ENCODE measurements at places on chromosomes 4 and X. TPM values are rescaled to one million over a fixed set of nuclear protein-coding genes. Genes with fewer than 3 reads are reported as not detected.

- no peak for DNase-seq
Measured at GRCh38 chrX:104918122-104918521, 302.4 kb downstream of the TEX13A start.

DNA sequence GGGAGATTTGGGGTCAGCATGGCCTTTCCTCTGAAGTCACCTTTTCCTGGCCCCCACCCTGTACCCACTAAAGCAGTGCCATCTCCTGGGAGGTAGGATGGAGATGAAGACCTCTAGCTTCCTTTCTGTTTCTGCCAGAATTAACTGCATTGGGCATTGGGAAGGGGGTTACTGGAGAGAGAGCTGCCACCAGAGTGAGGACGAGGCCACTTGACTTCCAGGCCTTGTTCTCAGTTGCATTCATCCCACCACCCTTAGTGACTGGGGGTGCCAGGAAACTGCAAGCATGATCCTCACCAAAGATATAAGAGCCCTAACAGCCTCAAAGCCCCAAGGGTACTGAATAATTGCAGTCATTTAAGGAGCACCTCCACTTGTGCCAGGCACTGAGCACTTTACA, 15.8 kb downstream of the SASH3 start:
- DNase-seq = no peak

DNA sequence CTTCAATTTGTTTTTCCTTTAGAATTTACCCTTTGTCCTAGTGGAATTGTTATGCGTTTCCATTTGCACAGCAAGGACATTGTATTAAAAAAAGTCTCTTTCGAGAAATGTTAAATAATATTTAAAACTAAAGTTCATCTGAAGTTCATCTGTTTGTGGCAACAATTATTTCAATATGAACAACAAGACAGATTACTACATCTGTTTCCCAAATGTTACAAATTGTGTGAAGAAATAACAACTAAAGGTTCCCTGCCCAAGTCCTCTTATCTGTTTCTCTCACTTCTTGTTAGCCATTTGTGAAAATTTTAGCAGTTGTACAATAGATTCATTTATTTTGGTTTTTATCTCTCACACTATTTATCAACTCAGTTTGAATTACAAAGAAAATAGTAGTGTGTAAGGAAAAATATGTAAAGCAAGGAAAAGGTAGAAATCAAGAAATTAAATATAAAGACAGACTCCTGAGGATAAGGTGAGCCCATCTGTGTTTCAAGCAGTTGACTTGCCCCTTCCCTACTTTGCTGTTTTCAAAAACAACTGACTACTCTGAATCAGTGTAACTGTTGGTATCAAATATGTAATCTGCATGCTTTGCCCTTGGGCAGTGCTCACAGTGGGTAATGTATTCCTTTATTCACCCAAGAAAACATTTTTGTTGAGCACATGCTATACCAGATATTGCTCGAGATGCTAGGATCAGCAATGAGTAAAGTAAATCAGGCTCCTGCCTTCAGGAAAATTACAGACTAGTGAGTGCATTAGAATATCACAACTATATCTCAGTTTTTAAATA, 118.9 kb upstream of the PCDH7 start:
- no peak for DNase-seq

DNA sequence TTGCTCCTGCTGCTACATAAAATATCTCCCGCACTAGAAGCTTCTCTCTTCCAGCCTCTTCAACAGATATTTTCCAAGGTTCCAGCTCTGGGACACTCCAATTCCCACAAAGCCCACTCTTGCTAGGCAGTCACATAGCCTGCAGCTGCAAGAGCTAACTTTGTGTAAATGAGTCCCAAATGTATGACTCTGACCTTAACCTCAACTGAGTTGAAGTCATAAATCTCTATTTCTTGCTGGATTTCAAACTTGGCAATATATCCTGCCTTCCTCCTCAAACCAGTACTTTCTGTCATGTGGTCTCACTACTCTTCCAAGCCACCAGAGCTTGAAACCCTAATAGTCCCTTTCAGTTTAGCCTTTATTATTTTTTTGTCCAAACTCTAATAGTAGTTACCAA, 315.4 kb upstream of the GRIA3 start:
- peak; percentile 43 for DNase-seq

- peak; percentile 31 for DNase-seq
Measured at GRCh38 chr4:102817021-102817605, 10.2 kb downstream of the UBE2D3 start.

- DNase-seq = no peak
Measured at GRCh38 chr4:86307432-86307831, 52.4 kb downstream of the MAPK10 start.

DNA sequence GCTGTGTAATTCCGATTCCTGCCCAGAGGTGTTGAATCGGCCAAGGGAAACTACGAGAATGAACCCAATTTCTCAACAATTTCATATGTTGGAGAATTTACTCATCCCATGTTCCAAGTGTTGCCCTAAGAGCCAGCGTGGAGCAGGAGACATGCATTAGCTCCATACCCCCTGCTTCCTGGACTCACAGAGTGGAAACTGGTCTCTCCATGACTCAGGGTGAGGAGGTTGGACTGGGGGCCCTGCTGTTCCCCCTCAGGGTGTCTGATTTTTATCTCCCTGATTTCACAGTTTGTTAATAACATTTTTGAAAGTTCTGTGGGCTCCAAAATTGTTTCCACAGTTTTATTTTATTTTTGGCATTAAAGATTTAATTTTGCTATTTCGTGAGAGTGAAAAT, 183.0 kb upstream of the SFRP2 start:
- DNase-seq = no peak

GRCh38 chr4:125693228-125693627, 378.5 kb downstream of the FAT4 start:
- no peak for DNase-seq

GRCh38 chr4:7967063-7967440, 27.4 kb upstream of the AFAP1 start:
- no peak for DNase-seq

DNA sequence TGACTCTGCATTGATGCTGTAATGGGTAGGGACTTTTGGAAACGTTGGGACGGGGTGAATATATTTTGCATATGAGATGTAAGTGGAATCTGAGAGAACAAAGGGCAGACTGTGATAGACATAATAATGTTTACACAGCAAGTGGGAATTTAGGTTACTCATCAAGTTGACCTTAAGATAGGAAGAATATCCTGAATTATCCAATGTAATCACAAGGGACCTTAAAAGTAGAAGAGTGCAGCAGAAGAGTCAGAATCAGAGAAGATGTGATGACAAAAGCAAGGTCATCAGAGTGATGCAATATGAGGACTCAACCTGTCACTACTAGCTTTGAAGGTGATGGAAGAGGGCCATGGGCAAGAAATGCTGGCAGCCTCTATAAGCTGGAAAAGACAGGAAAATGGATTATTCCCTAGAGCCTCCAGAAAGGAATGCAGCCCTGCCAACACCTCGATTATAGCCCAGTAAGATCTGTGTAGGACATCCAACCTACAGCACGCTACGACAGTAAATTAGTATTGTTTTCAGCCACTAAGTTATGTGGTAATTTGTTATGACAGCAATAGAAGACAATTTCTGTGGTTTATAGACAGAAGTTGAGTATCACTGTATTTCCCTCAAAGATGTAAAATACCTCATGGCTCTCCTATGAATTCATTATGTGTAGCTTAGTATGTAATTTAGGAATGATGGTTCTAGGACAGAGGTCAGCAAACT, 26.4 kb downstream of the MORC4 start:
- DNase-seq = no peak

DNA sequence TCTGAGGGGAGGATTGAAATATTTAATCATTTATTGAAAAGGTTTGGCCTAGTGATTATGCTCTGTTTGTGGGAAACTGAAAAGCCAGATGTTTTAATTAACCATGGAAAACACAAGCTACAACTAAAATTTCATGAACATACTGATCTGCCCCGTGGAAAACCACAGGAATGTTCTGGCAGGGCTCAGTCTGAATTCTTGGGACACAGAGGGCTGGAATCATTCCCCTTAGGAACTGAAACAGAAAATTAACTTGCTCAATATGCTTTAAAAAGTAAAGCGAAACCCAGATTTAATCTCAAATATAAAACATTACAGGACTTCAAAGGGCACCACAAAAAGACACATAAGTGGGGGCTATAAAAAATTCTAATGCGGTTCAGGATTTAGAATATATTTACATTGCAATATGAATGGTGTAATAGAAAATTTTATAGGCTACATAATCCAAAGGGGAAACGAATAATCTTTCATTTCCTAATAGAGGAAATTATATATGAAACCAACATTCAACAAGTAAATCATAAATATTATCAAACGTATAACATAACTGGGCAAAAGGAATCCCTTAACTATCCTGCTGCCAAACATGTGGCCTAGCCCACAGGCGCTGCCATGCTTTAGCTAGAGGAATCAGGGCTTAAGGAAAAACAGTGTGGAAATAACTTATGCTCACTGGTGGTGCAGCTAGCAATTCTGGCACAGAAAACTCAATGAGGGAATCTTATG, 70.9 kb downstream of the APBB2 start:
- DNase-seq = peak; percentile 97

GRCh38 chr4:5945171-5945570, 52.3 kb upstream of the CRMP1 start:
- no peak for DNase-seq

DNA sequence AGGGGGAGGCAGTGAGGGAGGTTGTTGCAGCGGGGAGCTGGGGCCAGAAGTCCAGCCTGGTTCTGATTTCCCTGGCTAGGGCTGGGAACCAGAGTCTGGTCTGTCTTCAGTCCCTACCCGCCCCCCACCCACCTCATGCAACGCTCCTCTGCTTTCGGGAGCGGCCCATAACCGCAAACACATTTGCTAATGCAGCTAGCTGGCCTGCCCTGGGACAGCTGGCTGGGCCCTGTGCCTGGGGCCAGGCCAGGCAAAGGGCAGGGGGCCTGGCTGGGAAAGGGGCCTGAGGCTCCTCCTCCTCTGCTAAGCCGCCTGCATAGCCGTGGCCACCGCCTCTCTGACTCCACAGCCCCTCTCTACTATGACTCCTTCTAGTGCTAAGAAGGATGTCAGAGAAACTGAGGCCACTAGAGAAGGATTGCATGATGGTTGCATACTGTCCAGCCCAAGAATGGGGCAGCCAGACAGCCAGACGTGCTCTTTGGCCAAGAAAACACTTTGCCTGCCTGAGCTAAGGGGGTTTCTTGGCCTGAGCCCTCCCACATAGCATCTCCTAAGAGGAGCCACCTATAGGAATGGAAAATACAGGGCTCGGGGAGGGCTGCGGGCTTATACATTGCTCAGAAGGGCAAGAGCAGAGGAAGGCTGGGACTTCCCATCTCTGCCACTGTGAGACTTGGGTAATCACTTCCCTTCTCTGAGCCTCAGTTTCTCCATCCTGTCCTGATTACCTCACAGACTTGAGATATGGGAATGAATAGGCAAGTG, 76.9 kb downstream of the PJA1 start:
- DNase-seq = peak; percentile 17

DNA sequence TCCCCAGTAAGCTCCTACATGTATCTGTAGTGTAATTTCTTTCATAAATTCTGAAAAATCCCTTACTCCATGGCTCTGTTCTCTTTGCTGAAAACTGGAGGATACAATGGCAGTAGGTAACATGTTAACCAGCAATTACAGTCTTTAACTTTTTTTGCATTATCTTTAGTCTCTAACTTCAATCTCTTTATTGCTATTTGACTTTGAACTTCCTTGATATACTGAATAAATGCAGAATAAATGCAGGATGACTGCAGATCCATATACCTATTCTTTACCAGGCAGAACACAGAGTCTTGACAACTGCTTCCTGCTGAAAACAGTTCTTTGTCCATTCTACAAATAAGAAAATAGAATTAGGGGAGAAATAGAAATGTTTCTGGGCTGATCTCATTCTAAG, 101.3 kb downstream of the SLC7A11 start:
- DNase-seq = no peak

DNA sequence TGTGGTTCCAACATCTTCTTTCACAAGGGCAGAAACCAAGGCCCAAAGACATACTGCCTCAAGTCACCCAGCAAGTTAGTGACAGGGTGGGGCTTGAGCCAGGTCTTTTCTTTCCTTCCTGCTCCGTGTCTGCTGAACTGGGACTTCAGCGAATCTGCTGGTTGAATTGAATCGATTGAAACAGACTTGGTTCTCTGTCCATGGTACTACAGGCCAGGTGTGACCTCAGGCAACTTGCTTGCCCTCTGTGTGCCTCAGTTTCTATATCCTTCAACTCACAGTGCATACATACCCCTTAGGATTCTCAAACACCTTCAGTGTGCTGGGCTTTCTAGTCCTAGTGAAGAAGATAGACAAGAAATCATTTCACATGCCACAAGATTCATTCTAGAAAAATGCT, 2.0 kb upstream of the ABLIM2 start:
- DNase-seq = no peak

DNA sequence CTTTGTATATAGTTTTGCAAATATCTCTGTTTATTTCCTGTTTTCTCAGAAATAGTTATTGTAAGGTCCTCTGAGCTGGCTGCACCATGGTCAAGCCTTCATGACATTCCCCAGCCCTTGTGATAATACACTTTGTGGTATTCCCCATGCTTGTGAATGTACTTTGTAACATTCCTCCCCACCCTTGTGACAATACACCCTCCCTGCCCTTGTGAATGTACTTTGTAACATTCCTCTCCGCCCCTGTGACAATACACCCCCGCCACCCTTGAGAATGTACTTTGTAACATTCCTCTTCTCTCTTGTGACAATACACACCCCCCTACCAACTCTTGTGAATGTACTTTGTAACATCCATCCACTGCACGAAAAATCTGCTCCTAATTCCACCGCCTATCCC, 530.7 kb downstream of the CENPC start:
- no peak for DNase-seq

GRCh38 chr4:145285928-145286327, 105.5 kb upstream of the OTUD4 start:
- DNase-seq = no peak

DNA sequence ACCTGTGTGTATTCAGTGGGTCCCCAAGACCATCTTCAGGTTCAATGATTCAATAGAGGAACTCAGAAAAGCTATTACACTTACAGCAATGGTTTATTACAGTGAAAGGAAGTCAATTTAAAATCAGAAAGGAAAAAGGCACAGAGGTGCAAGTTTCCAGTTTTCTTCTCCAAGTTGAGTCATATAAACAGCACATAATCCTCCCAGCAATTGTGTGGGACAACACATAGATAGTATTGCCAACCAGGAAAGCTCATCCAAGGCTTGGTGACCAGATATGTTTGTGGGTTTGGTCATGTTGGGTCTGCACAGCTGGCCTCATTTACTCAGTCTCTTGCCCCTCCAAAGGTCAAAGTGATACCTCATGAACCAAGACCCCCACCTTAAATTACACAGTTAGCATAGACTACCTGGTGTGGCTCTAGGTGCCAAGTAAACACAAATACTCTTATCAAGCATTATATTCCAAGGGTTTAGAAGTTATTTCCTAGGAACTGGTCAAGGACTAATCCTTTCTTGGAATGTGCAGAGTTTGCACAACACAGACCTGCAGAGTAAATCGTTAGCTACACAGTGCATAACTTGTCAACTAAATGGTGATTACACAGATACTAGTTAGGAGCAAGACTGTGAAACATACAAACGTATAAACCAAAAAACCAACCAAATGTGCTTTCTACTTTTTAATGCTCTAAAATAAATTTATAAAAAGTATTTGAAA, 777.3 kb downstream of the PCDH18 start:
- DNase-seq = no peak

Gene CSAG1
- polyA plus RNA-seq = not detected

Gene SAGE1
- not detected for polyA plus RNA-seq

Gene PAK3
- 0.19 TPM for polyA plus RNA-seq

Gene VCX
- not detected for polyA plus RNA-seq

Gene STPG2
- not detected for polyA plus RNA-seq
